ENCODE measurements at places on chromosomes 2 and 18. TPM values are rescaled to one million over a fixed set of nuclear protein-coding genes. Genes with fewer than 3 reads are reported as not detected.

- no peaks in the 10 kb centered on the region for H3K27me3 ChIP-seq
- peaks cover 7% of the 10 kb centered on the region for H3K4me1 ChIP-seq
- H3K4me3 ChIP-seq: no peak overlapping the region
- H3K36me3 ChIP-seq: no peaks in the 10 kb centered on the region
- H3K27ac ChIP-seq: no peak overlapping the region
These were observed 156.6 kb upstream of the NOSTRIN start for GRCh38 chr2:168645696-168646338.

GRCh38 chr2:47293976-47294375 is 109.0 kb upstream of the MSH2 start:
- H3K27me3 ChIP-seq: no peaks in the 10 kb centered on the region
- H3K4me1 ChIP-seq: no peaks in the 10 kb centered on the region
- H3K36me3 ChIP-seq: no peaks in the 10 kb centered on the region
- no peak for DNase-seq

DNA sequence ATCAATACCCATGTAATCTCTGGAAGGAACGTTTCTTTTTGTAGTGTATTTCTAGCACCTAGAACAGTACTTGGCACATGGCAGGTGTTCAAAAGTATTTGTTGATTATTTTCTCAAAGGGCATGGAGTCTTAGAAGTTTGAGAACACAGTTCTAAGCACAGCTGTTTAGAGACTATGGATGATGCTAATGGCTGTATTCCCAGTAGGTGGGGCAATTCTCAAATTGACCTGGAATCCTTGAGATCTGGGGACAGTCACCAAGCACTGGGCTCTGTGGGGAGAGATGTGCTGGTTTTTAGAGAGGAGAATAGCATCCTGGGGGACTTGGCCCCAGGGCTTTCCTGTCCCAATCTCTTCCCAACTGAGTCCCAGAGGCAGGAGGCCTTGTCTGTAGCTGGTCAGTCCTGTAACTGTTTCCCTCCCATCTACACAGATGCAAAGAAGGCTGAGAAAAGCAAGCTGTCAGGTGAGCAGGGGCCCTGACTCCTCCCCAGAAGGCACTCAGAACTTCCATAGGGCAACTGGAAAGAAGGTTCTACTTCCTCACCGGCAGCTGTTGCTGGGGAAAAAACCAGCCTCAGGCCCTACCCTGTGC is 17.5 kb upstream of the IL36G start:
- H3K27ac ChIP-seq: no peak overlapping the region
- no peak for DNase-seq
- H3K4me1 ChIP-seq: no peaks in the 10 kb centered on the region
- no peak overlapping the region for H3K4me3 ChIP-seq
- no peaks in the 10 kb centered on the region for H3K36me3 ChIP-seq

GRCh38 chr2:56318147-56318546 is 134.4 kb downstream of the CCDC85A start:
- no peak overlapping the region for H3K27ac ChIP-seq
- H3K4me3 ChIP-seq: no peak overlapping the region
- H3K27me3 ChIP-seq: no peaks in the 10 kb centered on the region

MARCHF7 gene
- total RNA-seq: 116 TPM
